Umbilical cord (tissue), 2 donors: ENCODE measurements at places on chromosomes 5 and 9. TPM values are rescaled to one million over a fixed set of nuclear protein-coding genes. Genes with fewer than 3 reads are reported as not detected.

The OTP gene
- total RNA-seq: 6.0 TPM

DNA sequence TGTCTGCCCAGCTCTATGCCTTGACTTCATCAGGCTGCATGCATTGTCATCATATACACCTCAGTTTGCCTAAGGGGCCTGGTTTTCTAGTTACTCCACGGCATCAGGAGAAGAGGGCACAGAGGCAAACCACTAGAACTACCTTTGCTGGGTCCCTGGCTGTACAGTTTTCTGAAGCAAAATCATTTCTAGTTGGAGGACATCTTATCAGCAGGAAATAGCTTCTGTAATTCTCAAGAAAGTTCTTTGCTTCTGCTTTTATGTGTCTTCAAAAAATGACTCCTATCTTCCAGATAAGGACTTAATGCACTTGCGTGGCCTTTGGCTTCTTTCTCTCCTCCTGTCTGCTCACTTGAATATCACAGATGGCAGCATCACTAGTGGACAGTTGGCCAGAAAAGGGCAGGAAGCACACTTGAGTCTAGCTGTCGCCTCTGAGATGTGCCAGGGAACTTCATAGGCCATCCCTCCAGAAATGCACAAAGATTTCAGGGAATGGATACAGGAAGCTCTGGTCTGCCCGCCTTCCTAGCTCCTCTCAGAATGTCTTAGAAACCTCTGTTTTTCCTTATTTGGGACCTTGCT is 22.4 kb upstream of the LTC4S start:
- DNase-seq: no peak

- DNase-seq: no peak
Measured at GRCh38 chr9:13860019-13860418, 453.9 kb downstream of the NFIB start.

The TSSK1B gene
- 2.9 TPM for total RNA-seq

DNA sequence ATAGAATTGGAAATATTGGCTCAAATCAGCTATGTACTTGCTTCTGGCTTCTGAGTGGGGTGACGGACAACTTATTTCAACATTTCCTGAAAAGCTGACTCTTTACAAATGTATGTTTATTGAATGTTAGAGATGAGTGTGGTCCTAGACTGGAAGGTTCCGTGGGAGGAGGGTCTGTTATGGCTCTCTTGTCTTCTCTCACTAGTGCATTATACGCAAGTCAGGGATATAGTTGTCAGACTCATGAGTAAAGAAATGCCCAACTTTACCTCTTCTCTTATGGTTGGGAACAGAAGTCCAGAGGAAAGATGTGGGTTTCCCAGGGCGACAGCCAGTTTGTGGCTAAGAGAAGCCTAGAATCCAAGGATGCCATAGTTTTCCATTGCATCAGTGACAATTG is 839.3 kb upstream of the WWC1 start:
- DNase-seq: no peak

- DNase-seq: peak; percentile 29
Measured at GRCh38 chr5:175694371-175695160, 36.7 kb downstream of the HRH2 start.

DNA sequence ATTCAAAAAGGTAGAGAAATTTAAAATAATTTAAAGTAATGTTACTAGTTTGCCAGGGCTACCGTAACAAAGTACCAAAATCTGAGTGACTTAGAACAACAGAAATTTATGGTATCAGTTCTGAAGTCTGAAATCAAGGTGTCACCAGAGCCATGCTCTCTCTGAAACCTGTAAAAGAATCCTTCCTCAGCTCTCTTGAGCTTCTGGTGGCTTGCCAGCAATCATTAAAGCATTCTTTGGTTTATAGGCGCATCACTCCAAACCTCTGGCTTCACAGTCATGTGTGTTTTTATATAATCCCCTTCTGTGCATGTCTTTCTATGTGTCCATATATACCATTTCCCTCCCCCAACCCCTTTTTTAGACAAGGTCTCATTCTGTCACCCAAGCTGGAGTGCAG is 220.3 kb downstream of the COX7C start:
- no peak for DNase-seq

- DNase-seq: no peak
Measured at GRCh38 chr9:350384-350783, 135.7 kb downstream of the DOCK8 start.

The GPR21 gene
- 20.9 TPM for total RNA-seq

DNA sequence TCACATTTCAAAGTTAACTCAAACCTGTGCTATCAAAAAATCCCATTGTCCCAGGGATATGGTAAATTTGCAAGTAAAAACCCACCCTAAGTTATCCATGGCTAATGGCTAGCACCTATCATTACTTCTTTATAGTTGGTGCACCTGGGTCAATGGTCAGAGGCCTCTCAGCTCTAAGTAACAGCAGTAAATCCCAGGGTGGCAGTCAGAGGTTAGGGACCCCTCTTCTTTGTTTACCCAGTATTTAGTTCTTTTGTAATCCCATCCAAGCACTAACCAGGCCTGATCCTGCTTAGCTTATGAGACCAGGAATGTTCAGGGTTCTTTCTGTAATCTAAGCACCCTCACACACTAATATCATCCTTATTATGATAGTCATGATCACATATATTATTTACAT is 52.1 kb upstream of the WWC1 start:
- no peak for DNase-seq

GRCh38 chr5:151156507-151157420 is 815 bp downstream of the ANXA6 start:
- DNase-seq: peak; percentile 44

- DNase-seq: peak; percentile 84
Measured at GRCh38 chr9:131481441-131482342, 21.0 kb upstream of the POMT1 start.

DNA sequence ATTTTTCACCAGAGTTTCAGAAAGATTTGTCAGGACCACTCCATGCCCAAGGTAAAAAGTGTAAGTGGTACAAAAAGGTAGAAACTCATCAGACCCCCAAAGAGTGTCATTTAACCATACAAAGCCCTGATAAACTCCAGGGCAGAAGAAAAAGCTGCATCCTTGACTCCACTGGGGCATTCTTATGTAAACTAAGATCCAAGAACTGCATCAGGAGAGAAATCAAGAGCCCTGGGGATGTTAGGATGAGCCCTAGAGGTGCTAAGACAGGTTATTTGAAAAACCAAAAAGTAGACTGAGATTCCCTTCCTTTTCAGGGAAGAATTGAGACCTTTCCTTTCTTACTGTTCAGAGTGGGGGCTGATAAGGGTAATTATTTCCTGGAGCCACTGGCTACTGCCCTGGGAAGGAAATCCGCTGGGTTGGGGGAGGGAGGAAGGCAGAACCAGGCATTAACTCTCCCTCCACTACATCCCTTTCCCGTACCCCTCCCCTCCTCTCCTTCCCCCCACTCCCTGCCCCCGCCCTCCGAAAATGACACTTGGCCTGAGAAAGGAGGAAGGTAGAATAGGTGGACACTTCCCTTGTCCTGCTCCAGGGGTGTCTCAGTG is 54.7 kb downstream of the FXN start:
- no peak for DNase-seq

The C9 gene
- 0.24 TPM for total RNA-seq

The IRX2 gene
- 6.5 TPM for total RNA-seq
